SK-N-SH (cell line): ENCODE measurements at places on chromosomes 7 and 10.

DNA sequence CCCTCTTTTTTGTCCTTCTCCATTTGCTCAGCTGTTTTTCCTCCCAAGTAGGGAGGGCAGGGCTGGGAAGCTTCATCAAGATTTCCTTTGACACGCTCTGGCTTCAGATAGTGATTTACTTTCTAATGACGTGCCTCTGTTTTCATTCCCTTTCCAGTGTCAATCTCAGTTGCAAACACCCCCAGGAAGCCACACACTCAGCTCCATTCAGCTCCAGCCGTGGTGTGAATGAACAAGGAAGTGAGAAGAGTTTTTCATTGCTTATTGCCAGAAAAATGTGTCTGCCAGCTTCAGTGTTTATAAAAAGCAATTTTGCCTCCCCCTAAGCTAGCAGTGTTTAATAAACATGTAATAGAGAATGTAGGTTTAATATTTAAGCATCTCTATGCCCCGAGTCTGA, 108.7 kb upstream of the DPP6 start:
- no peak overlapping the region for H3K27ac ChIP-seq
- H3K4me1 ChIP-seq: no peaks in the 10 kb centered on the region
- H3K4me3 ChIP-seq: no peak overlapping the region
- no peaks in the 10 kb centered on the region for H3K36me3 ChIP-seq

DNA sequence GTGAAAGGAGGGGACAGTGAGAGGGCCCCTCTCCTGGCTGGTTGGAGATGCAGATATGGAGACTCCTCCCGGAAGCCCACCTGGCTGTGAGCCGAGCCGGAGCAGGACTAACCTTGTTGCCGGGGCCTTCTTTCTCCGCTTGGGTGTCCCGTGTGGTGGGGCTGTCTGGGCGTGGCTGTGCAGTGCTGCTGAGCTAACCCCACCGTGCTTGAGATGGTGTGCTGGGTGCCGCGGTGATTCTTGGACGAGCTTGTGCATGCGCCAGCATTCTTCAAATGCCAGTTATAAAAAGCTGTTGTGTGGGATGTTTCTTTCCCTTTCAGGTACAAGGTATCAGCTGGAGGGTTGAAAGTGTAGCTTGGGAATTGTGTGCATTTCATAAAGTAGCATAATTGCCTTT, 48.8 kb downstream of the DAGLB start:
- H3K4me1 ChIP-seq: no peaks in the 10 kb centered on the region
- H3K27ac ChIP-seq: no peak overlapping the region
- peaks cover 52% of the 10 kb centered on the region for H3K36me3 ChIP-seq

GRCh38 chr10:101028446-101029337, 2.2 kb downstream of the PDZD7 start:
- no peak overlapping the region for H3K4me3 ChIP-seq
- DNase-seq: peak; percentile 42
- peaks cover 39% of the 10 kb centered on the region for H3K4me1 ChIP-seq
- no peaks in the 10 kb centered on the region for H3K36me3 ChIP-seq

GRCh38 chr10:7130191-7130911, 280.5 kb downstream of the SFMBT2 start:
- DNase-seq: no peak
- H3K36me3 ChIP-seq: no peaks in the 10 kb centered on the region
- no peaks in the 10 kb centered on the region for H3K4me1 ChIP-seq
- H3K27me3 ChIP-seq: no peaks in the 10 kb centered on the region

GRCh38 chr10:115844591-115844990, 428.4 kb downstream of the GFRA1 start:
- H3K36me3 ChIP-seq: no peaks in the 10 kb centered on the region
- H3K27ac ChIP-seq: no peak overlapping the region; the same call in 1 of the 2 replicates
- no peaks in the 10 kb centered on the region for H3K27me3 ChIP-seq
- DNase-seq: peak; percentile 30
- H3K4me1 ChIP-seq: no peaks in the 10 kb centered on the region; the same call in 1 of the 2 replicates

DNA sequence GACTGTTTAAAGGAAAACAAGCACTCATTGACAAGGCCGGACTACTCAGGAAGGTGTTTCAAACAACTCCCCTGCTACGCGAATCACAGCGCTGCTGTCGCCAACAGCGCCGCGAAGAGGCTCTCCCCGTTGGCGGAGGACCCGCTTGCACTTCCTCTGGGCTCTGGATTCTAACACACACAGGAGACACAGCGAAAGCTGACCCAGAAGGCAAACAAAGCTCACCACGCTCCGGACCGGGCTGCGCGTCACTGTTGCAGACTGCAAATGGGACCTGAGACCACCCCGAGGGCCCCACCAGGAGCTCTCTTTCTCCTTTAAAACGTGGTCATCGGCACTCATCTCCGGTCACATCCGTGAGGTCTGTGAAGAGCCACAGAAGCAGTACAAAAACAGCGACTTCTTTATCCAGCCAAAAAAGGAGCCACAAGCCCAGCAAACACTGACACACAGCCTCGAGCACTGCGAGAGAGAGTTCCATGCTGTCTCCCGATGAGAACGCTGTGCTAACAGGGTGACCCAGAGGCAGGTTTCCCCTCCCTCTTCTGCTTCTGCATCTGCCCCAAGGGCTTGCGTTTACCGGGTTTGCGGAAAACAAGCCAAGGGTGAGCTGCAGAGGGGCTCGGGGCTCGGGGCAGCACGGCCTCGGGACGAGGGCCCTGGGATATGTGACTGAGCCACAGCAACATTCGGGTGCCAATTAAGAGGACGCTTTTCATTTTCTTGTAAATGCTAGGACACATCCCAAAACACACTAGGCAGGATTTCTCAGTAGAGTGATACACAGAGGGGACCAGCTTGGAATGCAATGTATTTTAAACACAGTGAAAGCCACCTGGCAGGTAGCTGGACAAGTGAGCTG, 41.3 kb downstream of the AMZ1 start:
- no peaks in the 10 kb centered on the region for H3K36me3 ChIP-seq
- no peak for DNase-seq
- no peaks in the 10 kb centered on the region for H3K27me3 ChIP-seq
- H3K27ac ChIP-seq: no peak overlapping the region; the same call in 1 of the 2 replicates

- H3K4me1 ChIP-seq: no peaks in the 10 kb centered on the region
- no peak overlapping the region for H3K4me3 ChIP-seq
- H3K36me3 ChIP-seq: no peaks in the 10 kb centered on the region
- no peaks in the 10 kb centered on the region for H3K27me3 ChIP-seq
These were observed 13.9 kb downstream of the DIP2C start for GRCh38 chr10:675532-675931.

GRCh38 chr7:143892527-143893300, 9.3 kb downstream of the TCAF1 start:
- H3K4me1 ChIP-seq: no peaks in the 10 kb centered on the region
- no peak overlapping the region for H3K4me3 ChIP-seq
- no peak for DNase-seq
- H3K36me3 ChIP-seq: peaks cover 66% of the 10 kb centered on the region
- H3K27ac ChIP-seq: no peak overlapping the region

DNA sequence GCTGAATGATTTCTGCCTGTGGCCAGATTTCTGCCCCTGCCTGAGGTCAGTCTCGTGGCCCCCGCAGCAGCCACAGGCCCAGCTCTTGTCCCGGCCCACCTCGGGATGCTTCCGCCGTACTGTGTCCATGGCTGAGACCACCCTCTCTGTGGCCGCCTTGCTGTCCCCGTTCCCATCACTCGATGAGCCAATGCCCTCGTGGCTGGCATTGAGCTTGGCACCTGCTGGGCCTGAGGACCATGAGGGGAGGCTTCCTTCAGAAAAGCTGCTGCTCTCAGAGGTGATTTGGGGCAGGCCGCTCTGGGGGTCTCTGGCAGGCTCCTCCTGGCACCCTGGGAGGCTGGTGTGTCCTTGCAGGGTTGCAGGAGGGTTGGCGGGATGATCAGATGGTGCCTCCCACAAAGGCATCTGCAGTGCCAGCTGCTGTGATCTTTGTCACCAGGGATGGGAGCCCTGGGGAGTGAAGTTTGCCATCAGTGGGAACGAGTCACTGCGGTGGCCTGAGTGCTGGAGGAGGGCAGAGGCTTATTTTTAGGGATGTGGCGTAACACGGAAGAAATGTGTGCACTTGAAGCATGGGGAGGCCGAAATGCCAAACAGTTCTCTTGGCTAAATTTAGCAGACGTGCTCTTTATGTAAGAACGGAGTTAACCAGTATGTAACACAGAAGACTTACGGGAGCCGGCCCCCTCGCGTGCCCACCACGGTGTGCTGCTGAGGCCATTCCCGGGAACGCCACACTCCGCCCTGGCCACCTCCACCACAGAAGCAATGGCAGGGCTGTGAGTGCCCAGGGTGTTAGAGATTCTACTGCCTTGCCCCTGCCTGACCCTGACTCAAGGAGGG, 47.7 kb downstream of the VIPR2 start:
- H3K27ac ChIP-seq: no peak overlapping the region
- DNase-seq: no peak
- H3K27me3 ChIP-seq: no peaks in the 10 kb centered on the region
- H3K36me3 ChIP-seq: no peaks in the 10 kb centered on the region
- peaks cover 24% of the 10 kb centered on the region; the same call in 1 of the 2 replicates for H3K4me1 ChIP-seq

DNA sequence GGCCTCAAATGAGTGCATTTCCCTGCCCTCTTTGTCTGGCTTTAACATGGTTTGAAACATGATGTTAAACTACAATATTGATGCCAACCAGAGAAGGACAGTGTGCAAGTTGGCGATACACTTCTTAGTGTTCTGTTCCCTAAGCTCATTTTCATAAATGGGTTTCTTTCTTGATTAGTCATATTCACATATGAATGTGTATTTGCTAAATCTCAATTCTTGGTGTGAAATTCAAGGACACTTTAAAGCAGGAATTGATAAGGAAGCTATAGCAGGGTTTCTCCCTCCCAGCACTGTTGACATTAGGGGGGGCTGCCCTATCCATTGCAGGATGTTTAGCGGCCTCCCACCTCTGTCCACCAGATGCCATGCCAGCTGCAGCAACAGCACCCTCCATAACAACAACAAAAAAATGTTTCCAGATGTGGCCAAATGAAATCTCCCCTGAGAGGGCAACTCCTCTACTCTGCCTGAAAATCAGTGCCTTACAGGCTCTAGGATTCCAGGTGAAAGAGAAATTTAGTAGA, 13.1 kb downstream of the CCNY start:
- no peak overlapping the region; the same call in 1 of the 2 replicates for H3K27ac ChIP-seq
- no peaks in the 10 kb centered on the region for H3K36me3 ChIP-seq
- no peaks in the 10 kb centered on the region for H3K27me3 ChIP-seq
- DNase-seq: peak; percentile 77

- no peak overlapping the region for H3K27ac ChIP-seq
- no peaks in the 10 kb centered on the region for H3K27me3 ChIP-seq
- no peaks in the 10 kb centered on the region for H3K36me3 ChIP-seq
These were observed 42.7 kb upstream of the GAD2 start for GRCh38 chr10:26173837-26174236.

GRCh38 chr7:91239772-91240171, 24.5 kb upstream of the FZD1 start:
- no peak overlapping the region for H3K4me3 ChIP-seq
- DNase-seq: no peak
- no peak overlapping the region for H3K27ac ChIP-seq
- peaks cover 5% of the 10 kb centered on the region; the same call in 1 of the 2 replicates for H3K4me1 ChIP-seq
- no peaks in the 10 kb centered on the region for H3K36me3 ChIP-seq

DNA sequence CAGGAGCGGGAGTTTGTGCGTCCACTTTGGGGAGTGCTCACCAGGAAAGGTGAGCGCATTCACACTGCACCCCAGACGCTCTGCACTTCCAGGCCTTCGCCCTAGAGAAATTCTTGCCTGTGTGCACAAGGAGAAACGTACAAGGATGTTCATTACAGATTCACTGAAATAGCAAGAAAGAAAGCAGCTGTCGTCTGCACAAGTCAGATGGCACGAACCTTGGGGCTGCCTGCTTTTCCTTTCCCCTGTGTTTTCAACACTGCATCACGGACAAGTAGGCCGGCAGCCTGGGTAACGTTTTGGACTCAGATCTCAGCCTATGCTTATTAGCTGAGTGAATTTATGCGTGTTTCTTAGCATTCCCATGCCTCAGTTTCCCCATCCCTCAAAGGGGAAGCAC, 546.8 kb upstream of the FOXK1 start:
- no peak overlapping the region for H3K27ac ChIP-seq
- H3K36me3 ChIP-seq: no peaks in the 10 kb centered on the region
- H3K4me3 ChIP-seq: no peak overlapping the region
- DNase-seq: no peak
- H3K4me1 ChIP-seq: no peaks in the 10 kb centered on the region
- no peaks in the 10 kb centered on the region for H3K27me3 ChIP-seq

- H3K27me3 ChIP-seq: no peaks in the 10 kb centered on the region
- H3K27ac ChIP-seq: no peak overlapping the region; the same call in 1 of the 2 replicates
- no peak overlapping the region for H3K4me3 ChIP-seq
- H3K36me3 ChIP-seq: no peaks in the 10 kb centered on the region
These were observed 25.6 kb downstream of the PAPOLB start for GRCh38 chr7:4836206-4836661.

GRCh38 chr10:119302591-119303253, 95.4 kb downstream of the GRK5 start:
- no peak for DNase-seq
- no peaks in the 10 kb centered on the region for H3K27me3 ChIP-seq
- H3K4me3 ChIP-seq: no peak overlapping the region
- no peaks in the 10 kb centered on the region for H3K36me3 ChIP-seq
- no peak overlapping the region for H3K27ac ChIP-seq

- peak overlapping the region; percentile 76 for H3K27ac ChIP-seq
- peaks cover 12% of the 10 kb centered on the region for H3K4me1 ChIP-seq
- H3K4me3 ChIP-seq: no peak overlapping the region
These were observed 15.8 kb upstream of the CAMK1D start for GRCh38 chr10:12333380-12334185.

- no peak overlapping the region for H3K27ac ChIP-seq
- H3K4me1 ChIP-seq: peaks cover 9% of the 10 kb centered on the region; the same call in 1 of the 2 replicates
- H3K27me3 ChIP-seq: no peaks in the 10 kb centered on the region
- H3K4me3 ChIP-seq: no peak overlapping the region
- no peaks in the 10 kb centered on the region for H3K36me3 ChIP-seq
These were observed 415.0 kb upstream of the NPVF start for GRCh38 chr7:25643286-25643685.

DNA sequence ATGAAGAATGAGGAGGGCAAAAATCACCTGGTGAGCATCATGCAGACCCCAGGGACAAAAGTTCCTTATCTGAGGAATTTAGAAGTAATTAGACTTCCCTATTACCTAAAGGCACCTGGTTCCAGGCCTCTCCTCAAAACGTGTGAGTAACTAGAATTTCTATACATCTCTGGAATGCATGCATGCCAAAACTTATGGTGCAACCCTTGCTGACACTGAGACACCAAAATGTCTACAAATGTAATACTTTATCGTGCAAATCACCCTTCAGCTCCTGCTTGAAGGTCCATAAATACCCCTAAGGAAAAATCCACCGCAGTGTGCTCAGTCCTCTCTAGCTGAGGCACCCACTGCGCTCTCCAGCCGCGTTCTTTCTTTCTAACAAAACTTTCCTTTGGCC, 84.2 kb downstream of the PAXIP1 start:
- no peaks in the 10 kb centered on the region for H3K4me1 ChIP-seq
- no peak for DNase-seq
- H3K4me3 ChIP-seq: no peak overlapping the region
- H3K27ac ChIP-seq: no peak overlapping the region

DNA sequence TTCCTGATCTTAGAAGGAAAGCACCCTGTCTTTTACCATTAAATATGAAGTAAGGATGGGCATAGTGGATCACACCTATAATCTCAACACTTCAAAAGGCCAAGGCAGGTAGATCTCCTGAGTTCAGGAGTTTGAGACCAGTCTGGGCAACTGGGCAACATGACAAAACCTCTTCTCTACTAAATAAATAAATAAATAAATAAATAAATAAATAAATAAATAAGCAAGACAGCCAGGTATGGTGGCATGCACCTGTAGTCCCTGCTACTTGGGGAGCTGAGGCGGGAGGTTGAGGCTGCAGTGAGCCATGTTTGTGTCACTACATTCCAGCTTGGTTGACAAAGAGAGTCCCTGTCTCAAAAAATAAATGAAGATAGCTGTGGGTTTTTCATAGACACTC, 313.1 kb downstream of the RPS24 start:
- no peak overlapping the region for H3K4me3 ChIP-seq
- H3K27ac ChIP-seq: no peak overlapping the region
- H3K27me3 ChIP-seq: no peaks in the 10 kb centered on the region; the same call in 1 of the 2 replicates
- no peaks in the 10 kb centered on the region for H3K36me3 ChIP-seq
- no peak for DNase-seq
